OCI-M1 (cell line): ENCODE measurements at places on chromosomes 5 and 9.
A peak's percentile ranks its signal among the peaks of the same experiment; 100 is the strongest.

DNA sequence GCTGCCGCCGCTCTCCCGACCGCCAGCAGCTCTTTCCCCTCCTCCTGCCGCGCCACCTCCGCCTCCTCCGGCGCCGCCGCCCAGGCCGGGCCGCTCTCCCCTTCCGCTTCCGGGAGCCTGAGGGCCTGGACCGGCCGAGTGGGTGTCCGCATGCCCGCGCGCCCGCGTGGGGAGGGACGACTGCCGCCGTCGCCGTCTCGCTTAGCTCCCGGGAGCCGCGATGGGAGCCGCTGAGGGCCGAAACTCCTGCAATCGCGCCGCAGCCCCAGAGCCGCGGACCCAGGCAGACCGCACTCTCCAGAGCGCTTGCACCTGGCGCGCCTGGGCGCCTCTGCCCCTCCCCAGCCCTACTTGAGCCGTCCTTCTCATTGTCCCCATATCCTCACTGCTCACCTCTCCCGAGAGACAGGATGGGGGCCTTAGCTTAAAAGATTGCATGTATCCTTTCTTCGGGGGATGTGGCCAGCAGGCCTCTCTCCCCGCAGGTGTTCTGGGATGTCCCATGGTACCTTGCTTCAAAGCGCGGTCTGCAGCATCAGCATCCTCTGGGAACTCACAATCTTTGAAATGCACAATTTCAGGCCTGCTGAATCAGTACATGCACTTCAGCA is at the start of gene ZDHHC21:
Gene ZDHHC21 (minus strand): TSS at position 182 of the 611 bp plus-strand sequence. CDS start 19,092 bp downstream, outside the sequence.
- peak; percentile 42 for DNase-seq

GRCh38 chr9:116450378-116451139 is 236.5 kb upstream of the TRIM32 start:
- peak; percentile 41 for DNase-seq

- no peak for DNase-seq
These were observed 335.8 kb upstream of the KIF2A start for GRCh38 chr5:61970218-61970617.

DNA sequence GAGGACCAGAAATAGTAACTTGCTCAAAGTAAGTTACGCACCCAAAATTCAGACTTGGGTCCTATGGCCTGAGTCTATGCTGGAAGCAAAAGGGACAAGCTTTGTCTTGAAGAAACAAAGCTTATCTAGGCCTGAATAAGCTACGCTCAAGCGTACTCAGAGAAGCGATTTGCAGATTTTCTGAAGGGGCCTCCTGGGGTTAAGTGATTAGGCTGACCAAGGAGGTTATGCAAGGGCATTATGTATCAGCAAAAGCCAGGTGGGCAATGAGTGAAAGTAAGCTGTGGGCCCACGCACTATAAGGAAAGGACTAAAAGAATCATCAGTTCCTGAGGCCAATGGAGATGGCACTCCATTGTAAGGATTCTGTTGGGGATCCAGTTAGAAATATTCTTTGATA is 122.1 kb downstream of the SNX18 start:
- no peak for DNase-seq

DNA sequence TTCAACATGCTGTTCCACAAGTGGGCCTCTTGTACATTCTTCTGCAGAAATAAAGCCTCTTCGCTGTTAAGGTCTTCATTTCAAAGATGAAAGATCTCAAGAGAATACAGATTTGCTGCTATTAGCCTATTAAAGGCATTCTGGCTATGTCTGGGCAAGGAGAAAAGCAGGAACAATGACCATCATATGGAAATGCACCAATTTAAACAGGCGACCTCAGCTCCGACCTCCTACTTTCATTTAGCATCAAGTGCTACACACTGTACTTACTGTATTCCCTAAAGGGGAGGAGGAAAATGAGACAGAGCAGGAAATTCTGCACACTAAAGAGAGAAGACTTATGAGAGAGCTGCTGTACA is 64.8 kb downstream of the HABP4 start:
- DNase-seq, result no peak

- DNase-seq, result no peak
These were observed 65.8 kb downstream of the MTX3 start for GRCh38 chr5:79924936-79925893.

DNA sequence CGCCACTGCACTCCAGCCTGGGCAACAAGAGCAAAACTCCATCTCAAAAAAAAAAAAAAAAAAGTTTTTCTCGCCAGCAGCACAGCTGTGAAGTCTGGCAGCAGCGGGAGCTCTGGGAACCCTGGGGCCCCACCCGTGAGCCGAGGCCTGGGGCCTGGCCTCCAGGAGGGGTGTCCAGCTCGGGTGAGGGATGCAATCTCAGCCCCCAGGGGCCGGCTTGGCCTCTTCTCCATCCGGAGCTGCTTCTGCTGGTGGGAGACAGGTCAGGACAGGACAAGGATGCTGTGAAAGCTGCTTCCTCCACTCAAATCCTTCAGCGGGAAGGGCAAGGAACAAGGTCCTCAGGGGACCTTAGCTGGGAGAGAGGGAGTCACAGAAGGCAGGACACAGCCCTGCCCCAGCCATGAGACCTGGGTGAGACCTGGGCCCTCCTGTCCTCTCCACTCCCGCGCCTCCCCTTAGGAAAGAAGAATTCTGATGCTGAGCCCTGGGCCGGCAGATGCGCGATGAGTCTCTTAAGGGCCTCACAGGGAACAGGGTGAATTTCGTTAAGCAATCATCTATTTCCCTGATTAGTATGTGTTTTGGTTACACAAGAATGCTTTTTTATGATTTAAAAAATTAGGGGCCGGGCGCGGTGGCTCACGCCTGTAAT is 30.6 kb downstream of the PLPP7 start:
- no peak for DNase-seq

- peak; percentile 51 for DNase-seq
These were observed 27.3 kb upstream of the TRIM14 start for GRCh38 chr9:98146101-98146991.

DNA sequence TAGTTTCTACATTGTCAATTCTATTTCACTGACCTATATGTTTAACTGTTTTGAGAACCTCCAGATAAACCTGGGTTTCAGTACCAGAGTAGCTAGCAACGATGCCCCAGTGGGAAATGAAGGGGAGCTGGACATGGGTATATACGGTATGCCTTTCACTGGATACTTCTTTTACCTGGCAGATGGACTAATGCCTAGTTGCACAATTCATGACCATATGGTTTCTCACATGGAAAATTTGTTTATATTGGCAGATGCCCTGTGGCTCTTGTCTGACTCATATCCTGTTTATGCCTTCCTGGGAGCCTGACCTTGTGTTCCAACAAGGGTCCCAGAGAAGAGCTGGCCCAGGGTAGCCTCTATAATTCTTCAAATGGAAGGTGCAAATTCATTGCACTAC is 144.1 kb downstream of the MAT2B start:
- no peak for DNase-seq

DNA sequence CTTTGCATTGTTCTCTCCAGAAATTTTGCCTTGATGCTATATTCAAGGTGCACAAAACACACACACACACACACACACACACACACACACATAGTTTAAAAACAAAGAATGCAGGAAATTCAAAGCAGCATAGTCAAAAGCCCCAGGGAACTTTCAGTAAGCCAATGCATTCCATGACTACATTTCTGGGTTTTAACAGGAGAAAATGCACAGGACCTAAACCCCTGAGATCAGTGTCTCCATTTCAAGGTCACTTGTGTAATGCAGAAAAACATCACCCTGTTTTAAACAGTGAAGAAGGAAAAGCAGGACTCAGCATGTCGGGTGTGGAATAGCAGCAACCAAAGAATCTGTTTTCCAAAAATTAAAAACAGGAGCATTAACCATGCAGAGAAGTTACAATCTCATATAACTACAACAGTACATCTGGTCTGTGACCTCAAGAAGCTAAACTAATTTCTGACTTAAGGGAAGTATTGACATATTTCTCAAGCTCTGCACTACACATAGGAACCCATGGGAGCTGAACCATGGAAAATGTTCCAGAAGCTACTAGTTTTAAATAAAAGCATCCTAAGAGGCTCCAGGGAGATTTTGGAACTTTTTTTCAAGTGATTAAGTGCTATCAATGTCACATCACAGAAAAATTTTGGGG is 296.7 kb downstream of the HINT1 start:
- no peak for DNase-seq

GRCh38 chr9:133679466-133680061 is 43.4 kb downstream of the DBH start:
- DNase-seq, result no peak

- no peak for DNase-seq
These were observed 2.2 kb upstream of the LPAR1 start for GRCh38 chr9:111040494-111040893.

- no peak for DNase-seq
These were observed 136.5 kb downstream of the CCDC192 start for GRCh38 chr5:127839496-127840197.

DNA sequence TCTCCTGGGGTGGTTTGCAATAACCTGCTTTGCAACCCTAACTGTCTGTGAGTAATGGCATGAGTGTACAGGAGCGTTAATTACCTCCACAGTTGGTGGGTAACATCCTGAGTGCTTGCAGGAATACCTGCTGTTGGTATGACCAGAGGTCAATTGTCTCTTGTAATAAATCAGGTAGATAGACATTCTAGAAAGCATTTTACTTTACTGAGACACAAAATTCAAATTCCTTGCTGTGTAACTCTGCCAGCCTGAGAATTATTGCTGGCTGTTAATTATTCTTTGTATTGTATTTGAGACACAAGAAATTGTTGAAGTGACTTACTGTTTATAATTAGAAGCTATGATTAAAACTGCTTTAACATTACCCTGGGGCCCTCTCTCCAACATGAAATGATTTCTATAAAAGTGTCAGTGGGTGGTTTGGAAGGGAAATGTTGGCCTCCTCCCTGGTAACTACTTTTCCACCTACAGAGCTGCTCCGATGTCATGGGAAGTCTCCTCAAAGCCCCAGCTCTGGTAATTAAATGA is 150.8 kb upstream of the ADCY2 start:
- DNase-seq, result no peak

- DNase-seq, result no peak
These were observed 111.8 kb upstream of the SEMA6A start for GRCh38 chr5:116686438-116686837.

DNA sequence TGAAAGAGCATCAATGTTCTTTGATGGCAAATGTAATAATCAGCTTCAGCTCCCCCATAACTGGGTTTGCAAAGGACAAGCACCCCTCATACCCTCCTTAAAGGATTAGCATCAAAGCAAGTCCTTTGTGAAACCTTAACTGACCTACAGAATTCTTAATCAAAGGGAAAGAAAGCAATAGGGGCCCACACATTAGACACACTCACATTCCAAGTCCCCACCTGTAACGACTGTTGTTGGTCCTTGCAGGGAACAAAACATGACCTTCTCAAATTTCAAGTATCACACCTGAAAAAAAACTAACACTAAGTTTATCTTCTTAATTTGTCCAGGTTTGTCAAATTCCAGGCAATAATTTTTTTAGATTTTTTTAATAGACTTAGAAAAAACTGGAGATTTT is 32.6 kb downstream of the TTC39B start:
- DNase-seq, result no peak

DNA sequence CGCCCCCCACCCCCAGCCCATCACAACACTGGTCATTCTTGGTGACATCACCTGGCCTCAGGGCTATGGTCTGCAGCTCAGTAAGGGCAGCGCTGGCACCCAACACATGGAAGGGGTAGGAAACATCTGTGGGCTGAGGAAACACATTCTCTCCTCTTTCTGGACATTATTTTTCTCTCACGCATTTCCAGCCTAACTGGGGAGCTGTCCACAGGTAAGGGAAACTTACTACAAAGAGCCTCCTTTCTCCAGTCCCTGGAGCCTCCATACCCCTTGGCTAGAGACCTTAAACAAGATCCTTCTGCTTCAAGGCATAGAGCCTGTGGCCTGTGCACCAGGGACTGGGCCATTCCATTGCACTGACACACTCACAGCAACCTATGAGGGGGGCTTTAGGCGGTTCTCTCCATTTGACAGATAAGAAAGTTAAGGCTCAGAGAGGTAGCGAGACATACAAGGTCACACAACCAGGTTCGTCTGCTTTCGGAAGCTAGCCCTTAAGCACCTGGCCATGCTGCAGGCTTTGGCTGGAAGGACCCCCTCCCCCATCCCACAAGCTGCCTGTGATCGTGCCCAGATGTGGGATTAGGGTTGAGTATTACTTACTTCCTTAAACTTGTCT is 40.7 kb downstream of the CXXC5 start:
- peak; percentile 49 for DNase-seq

- no peak for DNase-seq
These were observed 4.2 kb downstream of the DPP7 start for GRCh38 chr9:137110147-137110910.

GRCh38 chr5:135232958-135233357 is 166.1 kb downstream of the MACROH2A1 start:
- no peak for DNase-seq

DNA sequence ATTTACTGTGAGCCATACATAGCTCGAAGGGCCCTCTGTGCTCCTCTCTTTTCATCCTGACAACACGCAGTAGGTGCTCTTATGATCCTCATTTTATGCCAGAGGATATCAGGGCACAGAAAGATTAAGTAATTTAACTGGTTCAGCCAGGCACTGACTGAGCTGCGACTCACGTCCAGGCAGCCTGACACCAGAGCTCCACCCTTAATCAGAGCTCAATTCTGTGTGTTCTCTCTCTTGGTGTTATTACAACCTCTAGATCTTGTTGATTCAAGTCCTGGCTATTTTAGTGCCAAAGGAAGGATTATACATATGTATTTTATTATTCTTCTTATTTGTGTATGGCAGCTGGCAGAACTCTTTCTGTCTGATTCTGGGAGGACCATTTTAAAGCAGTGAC is 59.7 kb downstream of the OSMR start:
- DNase-seq, result no peak

DNA sequence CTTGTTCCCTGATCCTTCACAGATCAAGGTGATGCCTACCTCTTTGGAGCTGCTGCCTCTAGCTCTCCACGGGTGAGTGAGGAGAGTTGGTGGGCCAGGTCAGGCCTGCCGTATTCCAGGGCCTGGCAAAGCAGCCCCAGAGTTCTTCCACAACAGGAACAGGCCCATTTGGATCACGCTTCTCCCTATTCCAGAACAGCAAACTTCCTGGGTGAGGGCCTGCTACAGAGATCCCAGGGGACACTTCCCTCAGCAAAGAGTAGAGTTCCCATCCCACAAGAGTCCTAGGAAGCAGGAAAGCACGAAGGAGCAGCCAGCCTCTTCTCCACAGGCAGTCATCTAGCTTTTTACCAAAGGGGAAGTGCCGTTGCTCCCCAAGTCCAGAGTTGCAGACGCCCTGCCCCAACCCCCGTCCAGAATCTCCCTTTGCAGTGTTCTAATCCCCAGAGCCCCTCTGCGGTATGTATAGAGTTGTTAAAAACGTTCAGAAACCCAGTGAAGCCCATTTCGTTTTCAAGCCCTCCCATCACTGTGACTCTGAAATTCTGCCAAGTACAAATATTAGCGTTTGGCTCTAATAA is 9.3 kb upstream of the DNAJB5 start:
- no peak for DNase-seq

GRCh38 chr5:121984250-121984649 is 22.5 kb downstream of the SRFBP1 start:
- no peak for DNase-seq

GRCh38 chr5:42943931-42944631 is 96.0 kb downstream of the ANXA2R start:
- no peak for DNase-seq

- no peak for DNase-seq
These were observed 30.9 kb downstream of the JAK2 start for GRCh38 chr9:5015934-5016333.

- DNase-seq, result no peak
These were observed 157.2 kb upstream of the CD180 start for GRCh38 chr5:67353500-67354450.
